Hepatic stellate cell (primary cell): ENCODE measurements at places on chromosomes 7 and 10.

DNA sequence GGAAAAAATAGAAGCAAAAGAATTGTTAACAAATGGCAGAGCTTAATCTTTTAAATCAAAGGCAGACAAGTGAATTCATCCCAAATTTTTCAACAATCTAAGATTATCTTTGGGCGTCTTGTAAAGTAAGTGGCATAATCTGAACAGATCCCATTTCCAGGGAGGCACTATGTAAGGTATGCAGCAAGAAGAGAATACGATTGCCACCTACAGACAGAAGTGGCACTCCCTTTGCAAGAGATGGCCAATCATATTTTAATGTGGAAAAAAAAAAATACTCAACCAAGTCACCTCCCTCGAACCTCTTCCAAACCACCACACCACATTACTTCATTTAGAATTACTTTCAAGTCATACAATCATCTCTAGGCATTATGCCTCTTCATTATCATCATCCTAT, 4.0 kb downstream of the GFRA1 start:
- no peak for DNase-seq

- no peak for DNase-seq
These were observed 31.1 kb upstream of the MSMB start for GRCh38 chr10:46077141-46077554.

DNA sequence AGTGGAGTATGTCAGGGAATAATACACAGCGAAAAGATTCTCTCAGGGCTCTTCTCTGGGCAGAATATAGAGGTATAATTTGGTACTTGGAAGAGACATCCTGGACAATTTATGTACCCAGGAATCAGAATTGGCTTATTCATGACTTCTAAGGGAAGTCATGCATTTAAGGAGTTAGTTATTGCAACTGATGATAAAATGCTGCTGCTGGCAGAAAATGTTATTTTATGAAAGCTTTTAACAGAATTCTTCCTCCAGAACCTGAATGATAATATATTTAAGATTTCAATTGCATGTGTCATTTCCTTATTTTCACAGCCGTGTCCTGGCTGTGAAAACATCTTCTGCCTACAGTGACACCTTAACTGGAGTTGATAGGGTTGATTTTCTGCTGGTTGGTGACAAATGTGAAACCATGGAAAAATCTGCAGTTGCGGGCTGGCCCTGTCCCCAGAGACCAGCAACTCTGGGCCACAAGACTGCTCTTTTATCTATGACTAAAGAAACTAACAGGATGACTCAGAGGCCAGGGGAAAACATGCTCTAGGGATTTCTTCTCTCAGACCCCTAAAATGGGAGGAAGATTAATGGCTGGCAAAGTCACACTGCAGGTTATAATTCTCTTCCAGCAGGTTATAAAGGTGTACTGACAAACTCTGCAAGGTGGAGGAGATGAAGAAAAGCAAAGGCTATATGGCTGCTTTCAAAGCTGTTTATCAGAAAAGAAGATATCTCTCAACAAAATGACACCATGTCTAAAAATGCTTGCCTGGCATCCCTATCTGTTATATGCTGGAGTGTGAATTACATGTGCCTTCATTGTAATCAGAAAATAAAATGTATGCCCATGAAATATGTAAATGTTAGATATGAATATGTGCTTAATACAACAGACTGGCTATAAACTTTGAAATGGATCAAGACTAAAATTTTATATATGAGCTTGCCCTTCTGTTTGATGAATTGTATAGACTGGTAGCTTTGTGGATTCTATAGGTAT, 12.1 kb upstream of the TRUB1 start:
- DNase-seq: peak; percentile 55

GRCh38 chr7:85483177-85483576, 296.3 kb upstream of the SEMA3D start:
- no peak for DNase-seq

DNA sequence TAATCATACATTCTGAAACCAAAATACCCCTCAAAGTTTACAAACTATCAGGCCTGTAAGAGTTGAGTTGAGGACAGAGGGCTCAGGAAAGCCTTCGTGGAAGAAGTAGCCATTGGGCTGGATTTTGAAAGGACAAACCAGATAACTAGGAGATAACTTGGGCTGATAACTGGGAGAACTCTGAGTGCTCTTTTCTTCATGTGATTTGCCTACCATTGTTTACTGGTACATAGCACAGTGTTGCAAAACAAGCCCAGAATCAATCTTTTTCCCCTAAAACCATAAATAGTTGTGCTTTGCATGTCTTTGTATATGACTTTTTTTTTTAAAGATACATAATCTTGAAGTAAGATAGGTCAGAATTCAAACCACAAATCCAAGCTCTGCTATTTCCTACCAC, 106.7 kb upstream of the ITGB1 start:
- DNase-seq: no peak

- no peak for DNase-seq
These were observed 8.2 kb upstream of the PODXL start for GRCh38 chr7:131564640-131565039.

DNA sequence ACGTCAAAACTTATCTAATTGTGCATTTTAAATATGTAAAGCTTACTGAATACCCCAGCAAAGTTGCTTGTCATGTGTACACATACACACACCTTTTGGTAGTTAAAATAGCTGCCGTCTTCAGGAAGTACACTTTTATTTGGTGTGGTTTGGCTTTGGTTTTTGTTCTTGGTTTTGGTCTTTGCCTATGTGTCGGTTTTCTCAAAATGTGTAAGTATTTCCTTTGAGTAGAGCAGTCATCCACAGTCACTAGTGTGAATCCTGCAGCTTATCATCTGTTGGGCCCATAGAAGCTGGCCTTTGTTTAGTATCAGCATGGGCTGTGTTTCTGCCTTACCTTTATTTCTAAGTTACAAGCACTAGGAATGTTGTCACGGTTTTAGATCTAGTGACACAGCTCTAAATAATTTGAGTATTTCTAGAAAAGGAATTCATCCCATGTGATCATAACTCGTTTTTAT, 35.3 kb downstream of the NET1 start:
- DNase-seq: no peak

- peak; percentile 45 for DNase-seq
These were observed 21.6 kb downstream of the HIP1 start for GRCh38 chr7:75716992-75717626.

- DNase-seq: no peak
These were observed 147.9 kb upstream of the EGR2 start for GRCh38 chr10:62964026-62964425.

- DNase-seq: no peak
These were observed 32.6 kb downstream of the TMEM270 start for GRCh38 chr7:73893342-73894101.

GRCh38 chr7:157396316-157397035, 59.7 kb downstream of the DNAJB6 start:
- DNase-seq: no peak

DNA sequence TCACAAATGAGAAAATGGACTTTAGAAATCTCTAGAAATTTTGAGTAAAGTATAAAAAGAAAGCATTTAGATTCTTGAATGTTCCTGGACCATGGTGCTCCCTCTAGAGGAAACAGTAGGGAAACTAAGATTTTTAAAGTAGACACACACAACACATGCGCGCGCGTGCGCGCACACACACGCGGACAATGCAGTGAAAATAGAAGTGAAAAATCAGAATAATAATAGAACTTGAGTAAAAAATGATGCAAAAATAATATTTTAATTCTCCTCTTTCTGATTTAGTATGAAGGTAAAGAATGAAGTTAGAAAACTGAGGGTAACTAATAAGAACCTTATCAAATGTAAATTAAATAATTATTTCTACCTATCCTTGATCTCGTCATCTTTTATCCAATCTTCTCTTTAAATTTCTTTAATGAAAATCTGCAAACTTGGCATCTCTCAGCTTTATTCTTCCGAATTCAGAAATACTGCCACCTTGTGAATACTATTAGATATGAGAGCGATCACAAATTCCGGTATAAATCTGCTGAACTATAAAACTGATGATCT, 117.0 kb upstream of the AMPH start:
- no peak for DNase-seq
